ENCODE measurements at places on chromosomes 5 and 9. TPM values are rescaled to one million over a fixed set of nuclear protein-coding genes. Genes with fewer than 3 reads are reported as not detected.

- DNase-seq = no peak
Observed at GRCh38 chr5:142839711-142840346, 69.7 kb downstream of the ARHGAP26 start.

DNA sequence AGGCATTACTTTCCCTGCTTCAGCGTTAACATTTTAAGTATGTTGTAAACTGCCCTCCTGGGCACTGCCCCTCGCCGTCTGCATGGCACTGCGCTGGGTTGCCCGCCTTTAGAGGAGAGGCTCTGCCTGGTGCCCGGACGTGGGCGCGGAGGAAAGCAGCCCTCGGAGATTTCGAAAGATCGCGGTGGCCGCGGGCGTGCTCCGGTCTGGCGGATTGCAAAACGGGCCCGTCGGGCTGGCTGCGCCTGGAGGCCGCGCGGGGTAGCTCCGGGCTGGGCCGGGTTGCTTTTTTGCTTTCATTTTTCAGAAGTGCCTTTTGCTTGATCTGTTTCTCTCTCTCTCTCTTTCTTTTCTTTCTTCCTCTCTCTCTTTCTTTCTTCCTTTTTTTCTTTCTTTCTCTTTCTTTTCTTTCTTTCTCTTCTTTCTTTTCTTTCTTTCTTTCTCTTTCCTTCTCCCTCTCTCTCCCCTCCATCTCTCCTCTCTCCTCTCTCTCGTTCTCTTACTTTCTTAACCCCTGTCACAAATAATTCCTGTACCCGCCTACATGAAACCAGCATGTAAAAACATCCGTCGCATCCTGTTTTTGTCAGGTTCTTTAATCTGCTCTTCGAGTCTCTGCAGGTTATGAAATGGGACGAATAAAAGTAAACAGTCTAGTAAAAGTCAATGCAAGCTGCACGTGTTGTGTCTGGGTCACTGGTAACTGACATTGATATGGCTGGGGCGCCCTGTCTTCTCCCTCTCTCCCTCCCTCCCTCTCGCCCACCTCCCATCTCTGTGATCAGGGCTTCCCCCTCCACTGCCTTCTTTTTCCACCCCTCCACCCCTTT, 1.7 kb downstream of the FST start:
- DNase-seq = peak; percentile 26

Gene MYOZ3
- 3.1 TPM for total RNA-seq

Gene IL3
- total RNA-seq = not detected

Gene FGF10
- 11.1 TPM for total RNA-seq
